ENCODE measurements at places on chromosomes 5 and 9. TPM values are rescaled to one million over a fixed set of nuclear protein-coding genes. Genes with fewer than 3 reads are reported as not detected.

DNA sequence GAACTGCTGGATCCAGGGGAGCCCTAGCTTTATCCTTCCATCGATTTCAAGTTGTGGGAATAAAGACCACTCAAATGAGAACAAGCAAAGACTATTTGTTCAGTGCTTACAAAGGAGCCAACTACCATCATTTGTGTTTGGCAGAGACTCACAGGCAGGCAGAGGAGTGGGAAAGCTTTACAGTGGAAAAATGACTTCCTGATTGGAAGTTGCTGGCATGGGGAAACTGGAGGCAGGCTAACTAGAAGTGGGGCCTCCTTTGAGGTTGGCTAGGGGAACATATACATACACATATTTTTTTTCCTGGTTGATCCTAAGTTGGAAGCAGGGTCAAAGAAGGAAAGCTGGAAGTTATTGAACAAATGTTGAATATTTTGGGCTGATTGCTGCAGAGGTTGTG is 121.7 kb downstream of the ACTBL2 start:
- DNase-seq, result no peak

- no peak for DNase-seq
Observed at GRCh38 chr9:84819491-84819991, 150.0 kb downstream of the NTRK2 start.

DNA sequence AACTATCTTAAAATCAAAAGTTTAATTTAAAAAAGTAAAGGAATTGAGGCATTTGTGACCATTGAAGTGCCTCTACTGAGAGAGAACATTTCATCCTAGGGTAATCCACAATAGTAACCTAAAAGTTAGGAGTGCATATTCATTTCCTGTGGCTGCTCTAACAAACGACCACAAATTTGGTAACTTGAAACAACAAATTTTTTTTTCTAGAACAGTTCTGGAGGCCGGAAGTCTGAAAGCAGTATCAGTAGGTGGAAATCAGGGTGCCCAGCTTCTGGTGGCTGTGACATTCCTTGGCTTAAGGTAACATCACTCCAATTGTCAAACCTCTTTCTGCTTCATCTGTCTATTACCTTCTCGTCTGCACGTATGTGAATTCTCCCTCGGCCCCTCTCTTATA is 67.1 kb upstream of the SSBP2 start:
- peak; percentile 3 for DNase-seq

GRCh38 chr9:75455444-75455921 is 367.2 kb downstream of the OSTF1 start:
- DNase-seq, result no peak

DNA sequence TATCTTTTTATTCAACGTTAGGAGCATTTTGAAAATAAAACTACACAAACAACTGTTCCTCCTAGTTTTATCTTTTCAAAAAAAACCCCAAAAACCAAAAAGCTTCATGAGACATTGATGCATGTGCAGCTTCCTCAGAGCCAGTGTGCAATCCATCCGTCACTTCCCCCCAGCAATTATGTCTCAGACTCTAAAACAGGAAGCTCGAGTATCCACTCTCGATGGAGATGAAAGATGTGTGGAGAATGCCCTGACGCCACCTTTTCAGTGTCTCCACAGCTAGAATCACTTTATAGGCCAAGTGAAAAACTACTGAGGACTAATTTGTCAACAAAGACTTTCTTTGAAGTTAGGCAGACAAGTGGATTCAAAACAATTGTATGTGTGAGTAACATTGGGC is 408.9 kb upstream of the SMARCA2 start:
- no peak for DNase-seq

DNA sequence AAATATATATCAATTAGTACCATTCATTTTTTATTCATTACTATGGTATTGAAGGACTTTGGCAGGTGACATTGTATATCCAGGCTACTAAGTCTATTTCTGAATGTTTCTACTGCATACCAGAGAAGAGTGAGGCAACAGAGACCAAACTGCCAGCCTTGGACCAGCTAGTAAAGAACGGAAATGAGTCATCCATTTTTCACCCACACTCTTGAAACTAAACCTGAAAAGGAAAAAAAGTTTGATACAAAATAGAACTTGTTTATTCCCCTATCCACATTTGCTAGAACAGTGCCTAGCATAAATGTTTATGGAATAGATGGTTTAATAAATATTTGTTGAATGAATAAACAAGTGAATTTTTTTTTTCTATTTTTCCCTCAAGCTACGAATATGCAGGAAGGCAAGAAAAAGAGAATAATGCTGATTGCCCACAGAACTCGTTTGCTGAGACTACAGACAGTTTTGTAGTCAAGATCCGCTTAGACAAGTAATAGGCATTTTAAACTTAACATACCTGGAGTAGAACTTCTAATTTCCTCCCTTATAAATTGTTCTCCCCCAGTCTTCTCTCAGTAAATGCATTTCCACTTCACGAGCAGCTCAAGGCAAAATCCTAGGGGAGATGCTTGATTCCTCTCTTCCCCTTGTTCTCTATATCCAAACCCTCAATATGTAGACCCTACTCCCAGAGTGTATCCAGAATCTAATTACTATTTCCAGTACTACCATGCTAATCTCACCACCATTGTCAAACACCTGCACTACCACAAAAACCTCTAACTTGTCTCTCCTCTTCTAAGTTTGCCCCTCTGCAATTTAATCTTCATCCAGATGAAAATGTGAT is 146.2 kb upstream of the RASA1 start:
- peak; percentile 17 for DNase-seq

DNA sequence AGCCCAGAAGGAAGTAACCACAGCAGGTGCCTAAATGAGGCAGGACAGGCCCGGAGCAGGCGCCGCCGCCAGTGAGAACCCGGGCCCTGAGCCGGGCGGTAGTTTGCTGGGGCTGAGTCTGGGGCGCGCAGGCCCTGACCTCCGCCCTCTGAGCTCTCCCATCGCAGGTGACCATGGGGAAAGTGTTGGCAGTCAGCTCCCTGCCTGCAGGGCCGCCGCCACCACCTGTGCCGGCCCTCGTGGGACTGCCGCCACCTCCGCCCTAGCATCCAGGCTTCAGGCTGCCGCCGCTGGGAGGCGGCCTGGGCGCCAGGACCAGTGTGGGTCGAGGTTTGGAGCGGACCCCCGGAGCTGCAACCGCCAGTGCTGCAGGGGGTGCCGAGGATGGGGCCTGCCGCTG is 61.1 kb downstream of the TARS1 start:
- no peak for DNase-seq

DNA sequence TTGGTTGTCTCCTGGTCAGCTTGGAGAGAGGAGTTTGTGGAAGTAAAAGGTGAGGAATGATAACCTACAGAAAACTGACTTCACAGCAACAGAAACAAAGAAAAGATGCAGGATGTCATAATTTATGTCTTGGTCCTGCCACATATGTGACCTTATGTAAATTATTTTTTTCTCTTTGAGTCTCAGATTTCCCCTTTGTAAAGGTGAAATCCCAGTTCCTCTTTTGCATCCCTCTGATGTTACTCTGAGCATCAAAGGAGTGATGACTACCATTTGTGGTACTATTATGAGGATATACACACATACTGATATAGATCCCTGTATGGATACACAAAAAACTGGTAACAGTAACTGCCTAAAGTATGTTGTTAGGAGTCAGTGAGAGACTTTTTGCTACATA is 1.4 kb upstream of the THG1L start:
- DNase-seq, result no peak

GRCh38 chr5:172088801-172089200 is 82.4 kb upstream of the FBXW11 start:
- DNase-seq, result no peak

DNA sequence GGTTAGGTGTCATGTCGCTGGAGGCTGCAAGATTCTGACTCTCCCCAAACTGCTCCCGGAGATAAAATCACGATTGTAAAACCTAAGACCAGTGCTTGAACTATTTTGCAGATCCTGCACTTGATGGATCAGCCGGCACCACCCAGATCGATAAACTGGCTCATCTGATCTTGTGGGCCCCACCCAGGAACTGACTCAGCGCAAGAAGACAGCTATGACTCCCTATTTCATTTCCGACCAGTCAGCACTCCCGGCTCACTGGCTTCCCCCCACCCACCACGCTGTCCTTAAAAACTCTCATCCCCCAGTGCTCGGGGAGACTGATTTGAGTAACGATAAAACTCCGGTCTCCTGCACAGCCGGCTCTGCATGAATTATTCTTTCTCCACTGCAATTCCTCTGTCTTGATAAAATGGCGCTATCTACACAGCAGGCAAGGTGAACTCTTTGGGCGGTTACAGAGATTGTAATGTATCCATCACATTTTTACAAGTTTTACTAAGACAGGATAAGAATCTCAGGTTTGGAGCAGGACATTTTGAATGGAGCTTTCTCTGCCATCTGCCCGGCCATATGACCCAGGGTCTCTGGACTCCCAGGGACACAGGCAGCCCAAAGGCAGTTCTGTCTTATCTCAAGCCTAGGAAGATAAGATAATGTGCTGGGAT is 10.6 kb upstream of the PPP1R26 start:
- DNase-seq, result peak; percentile 44

DNA sequence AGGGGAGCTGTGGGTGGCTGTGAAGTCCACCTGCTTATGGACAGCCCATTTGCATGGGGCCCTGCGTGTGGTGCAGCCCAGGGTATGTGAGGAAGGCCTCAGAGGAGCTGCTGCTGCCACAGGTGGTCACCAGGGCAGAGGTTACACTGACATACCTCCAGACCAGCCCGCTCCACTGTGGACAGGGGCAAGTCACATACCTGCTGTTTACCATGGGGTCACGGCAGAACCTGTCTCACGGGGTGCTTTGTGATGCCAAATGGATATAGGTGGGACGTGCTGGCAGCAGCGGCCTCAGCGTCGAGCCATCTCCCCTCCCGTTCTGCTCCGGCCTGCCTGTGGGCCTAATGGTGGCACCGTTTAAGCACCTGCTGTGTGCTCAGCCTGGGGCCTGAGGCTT is 127.5 kb upstream of the LMX1B start:
- DNase-seq, result no peak

DNA sequence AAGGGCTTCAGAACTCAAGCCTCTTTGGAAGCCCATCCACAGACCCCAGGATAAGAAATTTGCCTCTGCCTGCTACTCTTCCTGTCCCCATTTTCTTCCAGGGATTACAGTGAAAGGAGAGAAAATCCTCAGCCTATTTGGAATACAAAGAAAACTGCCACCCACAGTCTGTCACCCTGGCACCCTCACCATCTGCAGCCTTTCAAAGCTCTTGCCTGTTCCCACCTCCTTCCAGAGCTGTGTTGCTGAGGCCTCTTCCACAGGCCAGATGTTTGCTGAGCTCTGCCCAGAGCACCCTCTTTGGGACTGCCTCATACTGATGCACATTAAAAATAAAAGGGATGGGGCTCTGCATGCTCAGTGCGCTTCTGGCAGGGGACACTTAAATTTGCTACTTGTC is 35.9 kb upstream of the TAF1L start:
- DNase-seq, result no peak

DNA sequence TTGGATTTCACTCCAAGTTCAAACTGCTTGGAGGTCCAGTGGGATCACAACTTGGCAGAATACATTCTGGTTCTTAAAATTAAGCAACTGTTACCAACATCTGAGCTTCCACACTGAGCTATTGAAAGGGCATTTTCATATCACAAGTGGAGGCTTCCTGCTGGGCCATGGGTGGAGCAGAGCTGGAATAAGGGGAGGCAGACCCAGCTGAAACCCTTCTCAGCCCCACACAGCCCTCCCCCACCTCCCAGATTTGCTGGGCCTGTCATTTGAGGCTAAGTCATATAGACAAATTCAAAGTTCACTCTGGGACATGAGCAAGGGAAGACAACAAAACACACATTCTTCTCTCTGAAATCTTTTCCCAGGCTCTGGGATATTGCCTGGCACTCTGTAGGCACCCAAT is 79.9 kb downstream of the ACTL7B start:
- no peak for DNase-seq

GRCh38 chr5:6236858-6237481 is 141.4 kb downstream of the MED10 start:
- DNase-seq, result no peak

DNA sequence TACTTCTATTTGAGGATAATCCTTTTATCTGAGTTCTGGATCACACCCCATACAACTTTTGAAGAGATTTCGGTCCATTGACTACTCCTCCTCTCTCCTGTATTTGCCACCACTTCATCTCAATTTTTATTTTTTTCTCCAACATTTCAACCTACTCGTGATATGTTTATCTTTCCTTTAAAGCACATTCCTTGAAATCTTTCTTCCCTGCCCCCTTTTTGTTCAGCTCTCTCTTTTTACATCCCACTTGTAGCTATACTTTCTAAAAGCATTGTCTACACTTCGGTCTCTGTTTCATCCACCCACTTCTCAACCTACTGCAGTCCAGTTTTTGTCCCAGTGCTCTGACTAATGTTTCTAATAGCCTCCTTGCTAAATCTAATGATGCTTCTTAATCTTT is 299.4 kb downstream of the PSAT1 start:
- no peak for DNase-seq

DNA sequence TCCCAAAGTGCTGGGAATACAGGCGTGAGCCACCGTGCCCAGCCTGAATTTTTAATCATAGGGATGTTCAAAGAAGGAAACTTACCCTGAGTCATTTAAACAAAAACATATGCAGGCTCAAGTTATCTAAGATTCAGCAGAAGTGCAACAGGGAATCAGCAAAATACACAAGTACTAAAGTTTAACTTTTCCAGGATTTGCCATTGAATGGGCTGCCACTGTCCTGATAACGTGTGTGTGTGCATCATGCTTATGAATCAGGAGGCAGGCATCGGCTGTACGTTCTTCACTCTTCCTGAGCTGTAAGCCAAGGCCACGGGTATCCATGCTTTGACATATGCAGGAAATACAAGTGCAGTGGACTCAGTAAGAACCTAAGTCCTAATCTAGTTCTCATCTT is 48.8 kb upstream of the FST start:
- no peak for DNase-seq

DNA sequence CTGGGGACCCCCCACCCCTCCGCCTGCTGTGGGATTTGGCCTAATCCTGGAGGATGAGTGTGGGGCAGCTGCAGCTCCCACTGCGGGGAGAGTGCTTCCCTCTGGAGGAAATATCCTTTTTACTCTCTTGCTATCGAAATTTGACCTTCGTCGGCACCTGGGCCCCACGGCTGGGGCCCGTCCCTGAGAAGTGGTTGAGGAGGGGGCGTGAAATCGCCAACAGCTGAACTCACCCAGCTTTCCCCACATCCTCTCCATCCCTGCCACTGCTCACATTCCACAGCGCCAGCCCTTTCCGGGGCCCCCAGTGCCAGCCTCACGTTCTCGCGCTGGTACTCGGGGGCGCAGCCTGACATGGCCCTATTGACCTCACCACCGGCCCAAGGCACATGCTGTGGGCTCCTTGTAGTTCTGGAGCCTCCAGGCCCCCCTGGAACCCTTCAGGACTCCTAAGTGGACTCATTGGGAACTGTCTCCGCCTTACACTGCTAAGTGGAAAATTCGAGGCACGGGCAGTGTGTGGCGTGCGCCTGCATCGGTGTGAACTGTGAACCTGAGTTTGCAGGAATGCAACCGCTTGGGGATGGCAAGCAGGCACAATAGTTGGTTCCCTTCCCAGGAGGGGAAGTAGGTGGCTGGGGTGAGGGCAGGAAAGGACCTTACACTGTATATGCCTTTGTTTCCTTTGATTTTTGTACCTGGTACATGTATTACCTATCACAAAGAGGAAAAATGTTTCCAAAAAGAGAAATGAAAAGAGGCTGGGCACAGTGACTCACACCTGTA is 19.2 kb downstream of the FGFR4 start:
- no peak for DNase-seq

The SARDH gene
- 0.60 TPM for total RNA-seq

The PCDHB3 gene
- not detected for total RNA-seq

The LCN2 gene
- not detected for total RNA-seq

The OTULIN gene
- total RNA-seq, result 57.4 TPM

The PCDHA8 gene
- not detected for total RNA-seq

The GRHPR gene
- 74.8 TPM for total RNA-seq
